Foreskin keratinocyte (primary cell): ENCODE measurements at places on chromosomes 1 and 21. TPM values are rescaled to one million over a fixed set of nuclear protein-coding genes. Genes with fewer than 3 reads are reported as not detected.

LCE1F gene
- 0.42 and 0.61 TPM in 2 replicates for total RNA-seq

AMY1A gene
- not detected in 2 replicates for total RNA-seq

CFAP141 gene
- not detected in 2 replicates for total RNA-seq

EXTL2 gene
- 13.5 and 15.9 TPM in 2 replicates for total RNA-seq

CLEC20A gene
- not detected in 2 replicates for total RNA-seq

NMNAT2 gene
- total RNA-seq = 0.11 and 0.24 TPM in 2 replicates

EFHD2 gene
- 95.3 and 101 TPM in 2 replicates for total RNA-seq

CYP4A22 gene
- not detected in 2 replicates for total RNA-seq

NR1I3 gene
- not detected in 2 replicates for total RNA-seq

IRF6 gene
- 160 and 194 TPM in 2 replicates for total RNA-seq

HSPA6 gene
- total RNA-seq = 0.28 and 0.37 TPM in 2 replicates

SPRR2E gene
- 3.5 and 5.9 TPM in 2 replicates for total RNA-seq

BEND5 gene
- not detected in 2 replicates for total RNA-seq

RRAGC gene
- total RNA-seq = 25.8 and 27.4 TPM in 2 replicates

RGL1 gene
- 1.1 and 1.2 TPM in 2 replicates for total RNA-seq

PLEKHG5 gene
- total RNA-seq = 33.9 and 57.3 TPM in 2 replicates

FCMR gene
- total RNA-seq = 3.4 and 3.5 TPM in 2 replicates

IL19 gene
- total RNA-seq = not detected in 2 replicates

IL22RA1 gene
- total RNA-seq = 5.6 and 7.0 TPM in 2 replicates
